ENCODE measurements at places on chromosomes 2 and 18. TPM values are rescaled to one million over a fixed set of nuclear protein-coding genes. Genes with fewer than 3 reads are reported as not detected.

CPLX4 gene
- total RNA-seq, result not detected

MC5R gene
- not detected for total RNA-seq

PNPT1 gene
- 27.0 TPM for total RNA-seq

SERPINB11 gene
- not detected for total RNA-seq

MC4R gene
- not detected for total RNA-seq

TTN gene
- total RNA-seq, result 5.5 TPM

KCNE4 gene
- total RNA-seq, result 22.2 TPM

TANC1 gene
- 11.9 TPM for total RNA-seq

PSMA8 gene
- not detected for total RNA-seq

EMILIN1 gene
- total RNA-seq, result 81.3 TPM

FBXO41 gene
- 0.18 TPM for total RNA-seq

HAUS1 gene
- 54.7 TPM for total RNA-seq

CYP1B1 gene
- 146 TPM for total RNA-seq

NEU4 gene
- not detected for total RNA-seq

SYT4 gene
- under 0.01 TPM for total RNA-seq

ORC4 gene
- 16.4 TPM for total RNA-seq

ZBTB7C gene
- total RNA-seq, result 0.41 TPM

DLX1 gene
- total RNA-seq, result 0.41 TPM

CNTNAP5 gene
- not detected for total RNA-seq

ZC3H6 gene
- total RNA-seq, result 2.9 TPM

ABCB11 gene
- not detected for total RNA-seq

ATP6V1C2 gene
- total RNA-seq, result not detected

RAB11FIP5 gene
- 48.5 TPM for total RNA-seq

IL1F10 gene
- not detected for total RNA-seq

RSAD2 gene
- total RNA-seq, result 0.63 TPM

B3GNT2 gene
- total RNA-seq, result 14.2 TPM

M1AP gene
- not detected for total RNA-seq

AQP4 gene
- total RNA-seq, result not detected

PAIP2B gene
- 1.6 TPM for total RNA-seq

TMEM247 gene
- not detected for total RNA-seq

CFAP65 gene
- not detected for total RNA-seq

CRYGC gene
- not detected for total RNA-seq

RAD51AP2 gene
- total RNA-seq, result not detected

SLC39A6 gene
- 88.6 TPM for total RNA-seq

DSC2 gene
- 0.82 TPM for total RNA-seq

CCBE1 gene
- total RNA-seq, result 16.2 TPM

Measured in fibroblast of the aortic adventitia (primary cell).